ENCODE measurements at places on chromosomes 2 and 18. TPM values are rescaled to one million over a fixed set of nuclear protein-coding genes. Genes with fewer than 3 reads are reported as not detected.
A peak's percentile ranks its signal among the peaks of the same experiment; 100 is the strongest.

Gene DTNB
- total RNA-seq, result 12.2 TPM

Gene CXCR1
- total RNA-seq, result not detected

Gene NEU4
- total RNA-seq, result not detected

Gene GAL3ST2
- total RNA-seq, result not detected

Gene HTR2B
- total RNA-seq, result not detected

GRCh38 chr18:63155910-63156773 is 163.4 kb downstream of the BCL2 start:
- DNase-seq, result no peak

- peak; percentile 46 for DNase-seq
Measured at GRCh38 chr18:22676423-22676822, 256.7 kb upstream of the RBBP8 start.

GRCh38 chr18:79531926-79532312 is 136.2 kb downstream of the NFATC1 start:
- DNase-seq, result no peak

GRCh38 chr2:9165625-9166024 is 41.0 kb upstream of the ASAP2 start:
- peak; percentile 66 for DNase-seq

DNA sequence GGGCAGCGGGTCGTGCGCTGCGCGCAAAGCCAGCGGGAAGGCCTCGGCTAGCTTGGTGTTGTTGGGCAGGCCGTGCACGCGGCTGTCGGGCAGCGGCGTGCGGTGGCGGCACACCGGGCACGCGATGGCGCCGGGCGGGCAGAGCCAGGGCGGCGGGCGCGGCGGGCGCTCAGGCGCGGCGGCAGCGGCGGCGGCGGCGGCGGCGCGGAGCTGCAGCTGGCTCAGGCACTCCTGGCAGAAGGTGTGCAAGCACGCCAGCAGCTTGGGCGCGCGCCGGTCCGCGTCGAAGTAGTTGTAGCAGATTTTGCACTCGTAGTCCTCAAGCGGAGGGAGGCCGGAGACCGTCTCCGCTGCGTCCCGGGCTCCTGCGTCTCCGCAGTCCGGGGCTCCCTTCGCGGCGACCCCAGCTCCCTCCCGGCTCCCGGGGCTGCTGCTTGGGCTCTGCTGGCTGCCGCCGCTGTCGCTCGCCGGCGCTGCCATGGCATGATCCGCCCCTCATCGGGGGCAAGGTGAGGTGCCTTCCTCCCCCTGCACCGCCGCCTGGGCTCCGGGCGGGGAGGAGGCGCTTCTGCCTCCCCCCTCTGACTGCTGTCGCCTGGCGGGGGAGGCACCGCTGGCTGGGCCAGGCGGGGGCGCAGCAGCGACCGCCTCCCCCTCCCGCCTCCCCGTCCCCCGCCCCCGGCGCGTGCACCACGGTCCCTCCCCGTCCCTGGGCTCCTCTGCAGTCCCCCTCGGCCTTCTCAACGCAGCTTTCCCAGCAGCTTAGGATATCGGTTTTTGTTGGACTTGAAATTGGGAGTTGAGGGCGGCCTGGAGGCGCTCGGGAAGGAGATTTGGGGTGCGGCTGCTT is 21.0 kb upstream of the PAX3 start:
- DNase-seq, result peak; percentile 33

DNA sequence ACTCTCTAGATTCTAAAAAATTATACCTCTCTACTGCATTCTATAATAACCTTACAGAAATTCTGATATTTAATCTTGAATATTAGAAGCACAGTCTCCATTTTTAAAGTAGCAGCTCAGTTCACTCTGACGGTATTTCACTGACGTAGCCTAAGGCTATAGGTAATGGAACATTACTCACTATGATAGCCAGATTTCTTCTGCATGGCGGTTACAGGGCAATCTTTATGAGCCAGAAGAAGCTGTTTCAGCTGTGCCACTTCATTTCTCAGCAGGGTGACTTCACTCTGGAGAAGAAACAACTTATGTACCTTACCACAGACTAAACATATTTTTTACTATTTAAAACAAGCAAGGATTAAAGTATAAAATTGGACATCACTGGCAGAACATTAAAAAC is 75.3 kb upstream of the CHN1 start:
- DNase-seq, result peak; percentile 9

DNA sequence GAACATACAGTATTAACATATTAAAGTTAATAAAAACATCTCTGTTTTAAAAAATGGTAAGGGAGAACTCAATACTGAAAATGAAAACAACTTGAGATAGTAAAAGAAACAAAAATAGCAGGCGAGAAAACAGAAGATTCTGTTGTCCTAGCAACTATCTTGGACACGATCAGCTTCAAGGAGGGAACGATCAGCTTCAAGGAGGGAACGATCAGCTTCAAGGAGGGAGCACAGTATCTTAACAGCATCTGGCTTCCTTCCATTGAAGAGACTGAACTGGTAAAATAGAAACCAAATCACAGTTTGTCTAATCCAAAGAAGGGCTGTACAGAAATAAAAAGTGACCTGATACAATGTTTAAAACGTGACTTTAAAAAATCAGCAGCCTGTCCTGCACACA is 51.8 kb downstream of the NDUFA10 start:
- DNase-seq, result no peak
